ENCODE measurements at places on chromosomes 2 and 18. TPM values are rescaled to one million over a fixed set of nuclear protein-coding genes. Genes with fewer than 3 reads are reported as not detected.

DNA sequence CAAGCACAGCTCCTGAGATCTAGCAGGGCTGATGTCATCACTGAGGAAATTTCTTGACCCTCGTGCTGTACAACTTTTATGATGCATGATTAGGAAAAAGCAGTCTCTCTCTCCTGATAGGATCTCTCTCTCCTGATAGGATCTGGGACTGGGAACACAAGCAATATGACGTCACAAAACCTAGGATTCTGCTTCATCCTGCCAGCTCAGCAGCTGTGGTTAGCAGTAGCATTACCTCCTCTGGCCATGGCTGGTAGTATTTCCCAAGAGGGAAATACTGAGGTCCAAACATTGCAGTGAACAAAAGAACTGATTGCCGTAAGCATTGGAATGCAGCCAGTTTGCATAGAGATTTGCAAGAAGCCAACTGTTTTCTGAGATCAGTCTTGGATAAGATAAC lies 521.2 kb upstream of the POU3F3 start:
- DNase-seq, result no peak

DNA sequence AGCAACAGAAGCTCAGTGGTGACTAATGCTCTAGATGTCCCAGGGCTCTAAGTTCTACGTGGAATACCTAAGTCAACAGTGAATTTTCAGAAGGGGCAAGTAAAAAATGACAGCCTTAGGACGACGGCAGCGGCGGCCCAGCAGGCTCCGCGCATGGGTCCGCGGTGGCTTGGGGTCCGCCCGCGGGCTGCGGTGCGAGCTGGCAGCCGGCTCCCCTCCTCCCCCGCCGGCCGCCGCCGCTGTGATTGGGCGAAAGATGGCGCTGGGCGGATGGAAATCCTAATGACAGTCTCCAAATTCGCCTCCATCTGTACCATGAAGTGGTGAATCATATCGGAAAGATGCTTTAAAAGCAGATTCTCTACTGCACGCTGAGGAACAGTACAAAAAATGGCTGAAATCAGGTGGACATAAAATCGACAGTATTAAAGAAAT lies 74.7 kb downstream of the HNRNPLL start:
- no peak for DNase-seq

The SRD5A2 gene
- total RNA-seq, result not detected

The NFATC1 gene
- total RNA-seq, result 77.8 TPM

The POLR1B gene
- total RNA-seq, result 15.2 TPM

The BCL11A gene
- 2.5 TPM for total RNA-seq

DNA sequence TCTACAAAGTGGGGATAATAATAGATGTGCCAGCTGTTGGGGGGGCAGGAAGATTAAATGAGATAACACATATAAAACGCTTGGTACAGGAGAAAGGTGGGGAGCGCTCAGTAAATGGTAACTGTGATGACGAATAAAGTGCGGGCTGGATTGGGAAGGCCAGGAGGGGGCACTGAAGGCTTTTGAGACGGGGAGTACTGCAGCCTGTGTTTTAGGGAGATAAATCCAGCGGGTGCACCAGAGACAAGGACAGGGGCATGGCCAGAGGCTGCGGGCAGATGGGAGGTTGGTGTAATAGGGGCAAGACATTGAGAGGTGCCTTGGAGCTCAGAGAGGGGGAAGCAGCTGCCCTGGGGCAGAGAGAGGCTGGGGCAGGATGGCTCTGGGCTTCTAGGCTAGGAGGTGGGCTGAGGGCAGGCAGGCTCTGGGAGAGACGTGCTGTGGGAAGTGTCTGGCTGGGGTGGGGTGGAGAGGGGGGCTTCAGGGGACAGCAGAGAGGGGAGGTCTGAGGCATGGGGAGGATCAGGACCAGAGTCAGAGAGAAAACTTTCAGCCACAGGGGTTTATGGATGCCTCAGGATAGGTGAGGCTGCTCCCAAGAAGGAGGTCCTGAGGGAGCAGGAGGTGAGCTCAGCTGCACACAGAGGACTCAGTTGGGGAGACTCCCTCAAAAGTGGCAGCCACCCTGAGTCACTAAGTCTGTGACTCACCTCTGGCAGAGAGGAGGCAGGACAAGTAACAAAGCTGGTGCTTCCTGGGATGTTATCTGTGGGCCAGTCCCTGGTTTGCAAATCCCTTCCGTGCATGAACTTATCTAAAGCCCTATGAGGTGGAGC lies 18.8 kb downstream of the TEX44 start:
- no peak for DNase-seq

Measured in T-helper 17 cell (primary cell).